ENCODE measurements at places on chromosomes 5 and 9.

- DNase-seq: no peak
Observed at GRCh38 chr9:113738893-113739604, 137.1 kb upstream of the ZNF618 start.

DNA sequence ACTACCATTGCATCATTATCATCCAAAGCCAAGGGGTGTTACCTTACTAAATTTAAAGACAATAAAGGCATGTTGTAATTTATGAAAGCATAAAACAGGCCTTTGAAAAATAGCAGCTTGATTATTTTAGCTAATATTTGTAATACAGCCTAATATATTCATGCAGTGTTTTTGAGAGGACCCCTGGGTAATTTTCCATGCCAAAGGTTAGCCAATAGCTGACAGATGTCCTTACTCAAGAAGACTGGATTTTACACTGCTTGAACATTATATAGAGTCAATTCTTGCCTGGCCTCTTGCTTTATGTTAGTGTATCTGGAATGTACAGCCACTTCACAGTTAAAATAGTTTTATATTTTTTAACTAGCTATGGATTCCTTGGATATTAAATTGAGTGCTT is 337.8 kb upstream of the PAPPA start:
- DNase-seq: no peak

DNA sequence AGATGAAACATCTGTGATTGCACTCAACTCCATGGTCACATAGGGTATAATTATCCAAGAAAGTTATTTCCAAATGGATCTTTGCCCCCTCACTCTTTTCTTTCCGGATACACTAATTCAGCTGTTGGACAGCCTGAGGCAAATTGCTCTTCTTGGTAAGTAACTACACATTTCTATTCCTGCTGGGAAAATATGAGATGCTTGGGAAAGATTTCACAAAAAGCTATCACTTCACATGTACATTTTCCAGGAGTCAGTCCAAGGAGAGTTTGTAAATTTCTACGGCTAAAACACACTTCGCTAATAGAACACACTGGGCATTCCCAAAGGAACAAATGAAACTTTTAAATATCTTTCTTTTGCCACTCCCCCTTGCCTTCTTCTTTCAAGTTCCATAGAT is 123.0 kb upstream of the GRIA1 start:
- DNase-seq: no peak

DNA sequence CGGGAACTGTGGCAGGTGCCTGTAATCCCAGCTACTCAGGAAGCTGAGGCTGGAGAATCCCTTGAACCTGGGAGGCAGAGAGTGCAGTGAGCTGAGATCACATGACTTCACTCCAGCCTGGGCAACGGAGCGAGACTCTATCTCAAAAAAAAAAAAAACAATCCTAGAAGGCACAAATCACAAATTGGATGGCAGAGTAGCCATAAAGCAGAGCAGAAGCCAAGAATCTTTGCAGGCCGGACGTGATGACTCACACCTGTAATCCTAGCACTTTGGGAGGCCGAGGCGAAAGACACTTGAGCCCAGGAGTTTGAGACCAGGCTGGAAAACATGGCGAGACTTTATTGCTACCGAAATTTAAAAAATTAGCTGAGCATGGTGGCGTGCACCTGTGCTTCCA is 9.2 kb upstream of the FUBP3 start:
- no peak for DNase-seq

DNA sequence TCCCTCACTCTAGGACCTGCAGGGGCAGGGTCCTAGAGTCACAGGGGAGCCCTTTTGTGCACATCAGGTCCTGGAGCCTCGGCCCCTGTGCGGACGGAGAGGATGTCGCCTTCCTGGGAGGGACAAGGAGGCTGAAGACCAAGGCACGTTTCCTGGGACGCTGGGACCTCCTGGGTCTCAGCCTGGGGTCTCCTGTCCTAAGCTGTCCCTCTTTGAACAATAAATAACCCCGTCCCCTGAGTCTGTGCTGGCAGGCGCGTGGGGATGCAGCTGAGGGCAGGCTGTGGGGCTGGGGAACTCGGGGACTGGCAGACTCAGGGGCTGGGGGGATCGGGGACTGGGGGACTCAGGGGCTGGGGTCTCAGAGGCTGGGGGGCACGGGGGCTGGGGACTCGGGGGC is 31.1 kb downstream of the PAEP start:
- DNase-seq: no peak

- DNase-seq: peak; percentile 71
Observed at GRCh38 chr5:54905942-54906537, 79.4 kb downstream of the ESM1 start.

DNA sequence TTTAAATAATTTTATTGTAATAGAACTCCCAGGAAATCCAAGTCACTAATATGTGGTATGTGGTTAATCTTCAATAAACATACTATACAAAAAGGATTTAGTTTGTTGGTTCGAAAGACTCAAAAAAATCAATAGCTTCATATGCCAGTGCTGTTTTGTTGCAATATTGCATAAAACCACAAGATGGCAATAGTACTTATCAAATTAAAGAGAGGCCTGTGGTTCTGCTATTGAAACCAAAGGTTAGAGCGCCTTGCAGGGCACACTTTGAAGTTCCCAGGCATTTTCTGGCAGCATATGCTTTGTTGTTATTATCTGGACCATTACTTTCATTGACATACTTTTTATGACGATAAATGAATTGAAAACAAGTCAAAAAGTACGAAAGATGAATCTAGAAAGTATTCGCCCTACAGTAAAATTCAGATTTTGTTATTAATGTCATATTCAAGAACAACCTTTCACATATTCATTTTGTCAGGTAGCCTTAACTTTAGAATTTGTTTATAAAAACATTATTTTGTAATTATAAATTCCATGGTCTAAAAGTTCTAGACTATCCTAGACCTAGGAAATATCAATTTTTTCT is 316.3 kb downstream of the MCTP1 start:
- no peak for DNase-seq

DNA sequence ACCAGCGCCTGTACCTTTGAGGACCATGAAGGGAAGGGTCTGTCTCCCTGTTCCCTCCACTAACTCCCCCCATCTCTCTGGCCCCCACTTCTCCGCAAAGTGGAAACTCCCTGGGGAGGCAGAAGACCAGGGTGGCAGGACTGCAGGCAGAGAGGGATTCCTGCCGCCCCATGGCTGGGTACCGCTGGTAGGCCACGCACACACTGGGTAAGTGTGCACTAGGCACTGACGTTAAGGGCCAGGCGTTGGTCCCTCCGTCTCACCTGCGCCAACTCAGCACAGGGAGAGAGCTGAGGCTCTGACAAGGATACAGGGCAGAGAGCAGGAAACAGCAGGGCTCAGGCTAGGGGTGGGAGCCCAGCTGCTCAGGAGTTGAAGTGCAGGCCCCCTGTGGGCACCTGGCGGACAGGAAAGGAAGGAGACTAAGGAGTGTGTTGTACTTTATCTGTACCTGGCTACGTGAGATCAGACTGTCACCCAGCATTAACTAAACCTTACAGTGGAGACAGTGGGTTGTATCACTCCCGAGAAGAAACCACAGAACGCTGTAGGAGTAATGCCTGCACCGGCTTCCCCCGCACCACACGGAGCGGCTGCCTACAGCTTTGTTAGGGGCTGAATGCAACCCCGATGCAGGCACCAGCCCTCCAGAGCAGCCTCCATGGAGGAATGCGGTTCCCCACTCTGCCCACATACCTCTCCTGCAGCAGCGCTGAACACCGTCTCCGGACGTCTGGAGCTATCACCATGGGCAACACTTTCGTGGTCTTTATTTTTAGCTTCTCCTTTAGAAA is 34.2 kb upstream of the CLPTM1L start:
- no peak for DNase-seq

DNA sequence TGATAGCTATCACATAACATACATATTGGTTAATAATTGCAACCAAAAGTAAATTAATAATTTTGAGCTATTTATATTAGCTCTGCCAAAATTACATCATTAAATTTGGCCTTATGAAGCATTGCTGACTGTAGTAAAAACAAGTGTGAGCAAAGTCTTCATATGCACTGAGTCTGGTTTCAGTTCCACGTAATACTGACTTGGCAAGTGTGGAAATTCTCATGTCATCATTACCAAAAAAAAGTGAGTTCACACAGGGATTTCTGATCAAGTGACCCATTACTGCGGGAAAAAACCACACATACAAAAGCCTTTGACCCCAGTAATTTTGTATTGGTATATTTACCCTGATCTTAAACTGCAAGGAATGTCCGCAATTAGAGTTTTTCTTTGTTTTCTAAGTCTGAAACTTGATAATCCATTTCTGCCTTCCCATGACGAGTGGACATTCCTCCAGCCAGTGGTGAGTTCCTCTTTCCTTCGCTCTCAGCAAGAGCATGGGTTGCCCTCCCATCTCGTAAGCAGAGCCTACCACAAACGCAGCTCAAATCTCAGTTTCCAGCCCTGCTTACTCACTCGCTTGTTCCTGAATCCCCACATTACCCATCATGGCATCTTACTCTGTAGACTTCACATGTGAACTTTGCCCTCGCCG is 220.2 kb upstream of the DMRT1 start:
- no peak for DNase-seq

- DNase-seq: no peak
Observed at GRCh38 chr5:55415071-55415470, 107.3 kb downstream of the MTREX start.

GRCh38 chr5:5350101-5350500 is 72.4 kb upstream of the ICE1 start:
- no peak for DNase-seq

DNA sequence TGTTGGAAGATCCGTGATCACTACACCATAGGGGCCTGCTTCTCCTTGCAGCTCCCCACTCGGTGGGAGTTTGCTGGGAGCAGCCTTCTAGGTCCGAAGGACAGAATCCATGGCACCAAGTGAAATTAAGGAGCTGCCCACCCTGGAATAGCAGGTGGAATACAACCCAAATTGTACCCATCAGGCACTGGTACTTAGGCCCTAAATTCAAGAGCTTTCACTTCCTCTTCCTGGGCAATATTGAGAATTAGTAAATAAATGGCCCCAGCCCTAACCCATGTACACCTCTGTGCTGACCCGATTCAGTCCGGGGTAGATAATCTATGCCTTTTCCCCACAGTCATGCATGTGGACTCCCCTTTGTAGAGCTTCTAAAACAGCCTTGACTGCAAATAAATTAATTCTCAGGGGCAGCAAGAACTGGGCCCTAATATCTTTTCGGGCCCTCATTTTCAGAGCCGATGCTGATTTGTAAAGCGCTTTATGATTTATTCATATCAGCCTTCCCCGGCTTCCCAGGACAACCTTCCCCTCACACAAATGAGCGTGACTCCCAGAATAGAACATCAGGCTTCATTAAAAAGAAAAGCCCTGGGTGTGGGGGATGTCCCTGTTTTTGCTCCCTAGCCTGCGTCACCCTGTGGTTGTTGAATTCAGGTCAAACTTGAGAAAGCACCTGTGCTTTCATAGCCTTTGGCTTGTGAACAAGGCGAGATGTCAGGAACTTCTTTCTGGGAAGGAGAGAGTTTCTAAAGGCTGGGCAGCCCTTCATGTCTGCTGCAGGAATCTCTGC is 126.1 kb upstream of the TBC1D2 start:
- DNase-seq: no peak

- no peak for DNase-seq
Observed at GRCh38 chr5:65157906-65158603, 323.7 kb downstream of the ADAMTS6 start.

DNA sequence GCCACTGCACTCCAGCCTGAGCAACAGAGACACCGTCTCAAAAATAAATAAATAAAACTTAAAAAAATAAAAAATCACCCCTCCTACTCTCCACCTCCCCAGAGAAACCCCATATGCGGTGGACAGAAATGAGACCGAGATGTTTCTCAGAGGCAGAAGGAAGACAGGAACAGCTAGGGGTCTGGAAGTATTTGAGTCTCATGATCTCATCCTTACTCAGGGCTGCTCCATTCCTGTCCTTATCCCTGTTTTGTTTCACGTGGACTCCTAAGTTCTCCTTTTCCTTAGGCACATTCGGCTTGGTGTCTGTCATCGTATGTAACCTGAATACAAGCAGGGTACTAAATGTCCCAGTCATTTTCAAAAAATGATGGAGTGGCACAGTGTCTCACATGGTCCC is 76.1 kb downstream of the C9orf50 start:
- DNase-seq: no peak

- no peak for DNase-seq
Observed at GRCh38 chr9:24502206-24502937, 43.3 kb downstream of the IZUMO3 start.

DNA sequence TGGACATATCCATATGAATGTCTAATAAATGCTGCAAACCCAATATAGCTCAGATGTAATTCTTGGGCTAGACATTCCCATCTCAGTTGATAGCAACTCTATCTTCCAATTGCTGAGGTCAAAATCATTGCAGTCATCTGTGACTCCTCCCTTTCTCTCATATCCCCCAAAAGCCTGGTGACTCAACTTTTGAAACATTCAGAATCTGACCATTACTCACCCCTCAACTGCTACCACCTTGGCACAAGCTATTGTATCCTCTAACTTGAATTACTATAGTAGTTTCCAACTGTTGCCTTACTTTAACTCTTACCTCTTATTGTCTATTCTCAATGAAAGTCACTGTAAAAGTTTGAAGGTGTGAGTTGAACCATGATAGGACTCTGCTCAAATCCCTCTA is 600.1 kb upstream of the RGMB start:
- DNase-seq: no peak

- DNase-seq: no peak
Observed at GRCh38 chr5:57174890-57175510, 1.1 kb downstream of the GPBP1 start.

GRCh38 chr5:77985247-77985646 is 209.1 kb upstream of the TBCA start:
- no peak for DNase-seq

DNA sequence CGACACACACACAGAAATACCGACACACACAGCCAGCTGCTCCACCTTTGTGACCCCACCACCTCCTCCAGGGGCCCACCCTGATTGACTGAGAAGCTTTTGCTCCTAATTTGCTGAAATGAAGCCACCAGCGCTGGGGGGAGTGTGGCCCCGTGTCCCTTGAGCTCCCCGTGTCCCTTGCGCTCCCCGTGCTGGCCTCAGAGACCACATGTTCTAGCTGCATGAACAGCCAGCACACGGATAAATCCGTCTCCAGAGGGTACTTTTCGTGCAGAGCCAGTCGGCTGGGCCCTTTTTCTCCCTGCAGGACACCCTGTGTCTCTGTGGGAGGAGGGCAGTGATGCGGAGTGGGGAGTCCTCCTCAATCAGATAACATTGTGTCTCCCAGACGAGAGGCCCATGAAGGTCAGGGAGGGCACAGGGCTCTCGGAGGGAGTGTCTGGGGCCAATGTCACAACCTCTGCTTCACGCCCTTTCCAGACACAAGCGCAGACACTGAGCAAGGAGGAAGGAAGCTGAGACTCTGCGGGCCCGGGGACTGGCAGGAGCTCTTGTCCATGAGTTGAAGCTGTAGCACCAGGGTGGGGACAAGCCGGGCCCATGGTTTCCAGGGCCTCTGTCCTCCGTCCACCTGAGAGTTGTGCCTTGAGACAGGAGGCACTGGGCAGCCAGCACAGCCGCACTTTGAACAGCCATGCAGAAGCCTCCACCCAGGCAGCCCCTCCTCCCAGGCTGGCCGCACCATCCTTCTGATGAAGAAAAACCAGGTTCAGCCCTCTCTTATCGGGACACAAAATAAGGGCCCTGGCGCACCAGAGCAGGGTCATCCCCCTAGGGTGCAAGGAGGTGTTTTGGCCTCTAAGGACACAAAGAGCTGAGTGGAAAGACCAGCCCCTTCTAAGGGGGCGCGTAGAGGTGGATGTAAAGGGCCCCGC is 36.4 kb upstream of the SLC6A19 start:
- DNase-seq: no peak
